ENCODE measurements at places on chromosomes 11 and 22.
A peak's percentile ranks its signal among the peaks of the same experiment; 100 is the strongest.

DNA sequence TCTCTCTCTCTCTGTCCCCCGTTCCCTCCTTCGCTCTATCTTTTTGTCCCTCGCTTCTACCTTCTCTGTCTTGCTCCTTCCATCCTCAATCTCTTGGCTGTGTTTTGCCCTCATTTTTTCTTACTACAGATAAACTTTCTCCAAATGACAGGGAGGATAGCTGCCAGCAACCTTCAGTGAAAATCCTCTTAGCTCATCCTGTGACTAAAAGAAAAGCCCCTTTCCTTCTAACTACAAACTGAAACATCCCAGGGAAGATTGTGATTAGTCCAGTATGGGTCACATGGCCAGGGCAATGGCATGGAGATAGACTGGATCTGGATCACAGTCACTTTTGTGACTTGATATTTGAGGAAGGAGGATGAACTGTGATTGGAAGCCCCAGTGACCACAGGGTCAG lies 10.4 kb downstream of the SPON1 start:
- no peak for DNase-seq

DNA sequence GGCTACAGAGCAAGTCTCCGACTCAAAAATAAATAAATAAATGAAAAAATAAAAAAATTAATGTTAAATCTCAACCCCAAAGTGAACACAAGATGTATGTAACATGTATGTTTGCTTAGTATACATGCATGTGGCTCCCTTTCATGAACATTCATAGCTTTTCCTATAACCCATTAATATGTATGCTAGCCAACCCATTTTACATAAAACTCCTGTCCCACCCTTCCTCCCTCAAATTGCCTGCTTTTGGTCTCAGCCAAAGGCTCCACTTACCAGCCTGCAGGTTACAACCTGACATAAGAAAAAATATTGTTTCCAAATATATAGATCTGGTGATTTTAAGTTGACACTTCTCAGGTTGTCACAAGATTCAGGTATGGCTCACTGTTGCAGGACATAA lies 3.7 kb upstream of the FOLR1 start:
- no peak for DNase-seq

- DNase-seq, result no peak
Observed at GRCh38 chr11:20046416-20046815, 113.9 kb downstream of the DBX1 start.

DNA sequence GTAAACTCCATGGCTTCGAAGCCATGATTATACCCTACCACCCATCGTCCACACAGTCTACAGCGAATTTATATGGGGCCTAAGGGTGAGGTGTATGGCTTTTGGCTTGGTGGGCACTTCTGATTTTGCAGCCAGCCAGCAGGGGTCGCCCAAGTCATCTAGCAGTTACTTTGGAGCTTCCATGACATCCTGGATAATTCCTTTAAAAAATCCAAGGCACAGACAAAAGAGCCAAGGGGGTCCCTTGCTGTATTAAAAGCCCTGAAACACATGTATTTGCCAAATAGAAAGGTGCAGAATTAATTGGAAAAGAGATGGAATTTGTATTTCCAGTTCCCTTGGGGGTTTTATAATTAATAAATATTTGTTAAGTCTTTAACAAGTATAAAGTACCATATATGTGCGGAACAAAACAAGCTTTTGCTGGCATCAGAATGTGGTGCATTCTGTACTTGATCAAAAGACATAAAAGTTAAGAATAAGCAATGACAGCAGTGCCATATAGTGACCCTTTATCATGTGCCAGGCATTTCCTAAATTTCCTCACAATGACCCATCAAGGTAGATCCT lies 132.8 kb upstream of the PITPNB start:
- DNase-seq, result peak; percentile 53

- no peak for DNase-seq
Observed at GRCh38 chr11:33021937-33022336, 6.3 kb downstream of the DEPDC7 start.
